NCI-H2171 (cell line): ENCODE measurements at places on chromosomes 3 and 15.

GRCh38 chr15:48433226-48433886 is 102.1 kb downstream of the DUT start:
- no peak for DNase-seq

DNA sequence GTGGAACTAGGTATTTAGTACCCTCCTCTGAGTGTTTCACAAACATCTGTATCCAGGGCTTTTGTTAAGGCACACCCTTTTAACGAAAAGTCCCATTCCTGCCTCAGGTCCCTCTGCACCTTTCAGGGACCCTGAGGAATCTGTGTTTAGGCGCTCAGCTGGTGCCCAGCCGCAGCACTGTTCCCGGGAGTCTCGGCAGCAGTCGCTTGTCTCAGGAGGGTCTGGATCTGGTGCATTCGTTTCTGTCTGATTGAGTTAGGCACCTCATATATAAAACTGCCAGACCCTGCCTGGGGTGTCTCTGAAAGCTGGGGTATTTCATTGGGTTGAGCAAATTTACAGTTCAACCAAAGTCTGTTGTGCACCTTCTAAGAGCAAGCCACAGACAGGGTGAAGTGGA is 162.8 kb upstream of the TOPAZ1 start:
- no peak for DNase-seq

- DNase-seq = peak; percentile 69
These were observed 75.0 kb downstream of the GABRB3 start for GRCh38 chr15:26697913-26698312.

DNA sequence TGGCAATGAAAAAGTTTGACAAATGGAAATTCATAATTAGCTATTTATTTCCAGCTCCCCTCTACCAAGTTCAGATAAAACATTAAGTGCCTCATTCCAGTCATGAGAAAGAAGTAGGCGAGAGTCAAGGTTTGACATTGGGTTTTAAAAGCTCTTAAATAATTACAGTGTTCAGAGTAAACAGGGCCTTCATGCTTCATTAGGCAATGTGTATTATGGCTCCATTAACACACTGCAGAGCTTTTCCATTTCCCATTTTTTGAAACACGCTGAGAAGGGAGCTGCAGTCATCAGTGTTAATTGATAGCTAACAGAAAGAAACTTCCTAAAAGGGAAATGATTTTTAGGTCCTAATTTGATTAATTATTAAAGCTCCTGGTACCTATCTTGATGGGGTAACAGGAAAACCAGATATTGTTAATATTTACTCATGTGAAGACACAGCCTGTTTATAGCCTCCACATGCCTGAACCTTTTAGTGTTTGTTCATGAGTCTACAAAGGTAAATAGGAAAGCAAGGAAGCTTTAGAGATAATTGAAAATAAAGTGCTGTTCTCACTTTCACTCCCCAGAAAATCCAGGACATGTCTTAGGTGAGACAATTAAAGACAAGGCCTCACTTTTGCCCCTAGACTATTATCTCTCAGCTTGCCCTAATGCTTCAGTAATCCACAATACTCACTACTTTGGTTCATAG is 28.7 kb downstream of the SST start:
- no peak for DNase-seq

DNA sequence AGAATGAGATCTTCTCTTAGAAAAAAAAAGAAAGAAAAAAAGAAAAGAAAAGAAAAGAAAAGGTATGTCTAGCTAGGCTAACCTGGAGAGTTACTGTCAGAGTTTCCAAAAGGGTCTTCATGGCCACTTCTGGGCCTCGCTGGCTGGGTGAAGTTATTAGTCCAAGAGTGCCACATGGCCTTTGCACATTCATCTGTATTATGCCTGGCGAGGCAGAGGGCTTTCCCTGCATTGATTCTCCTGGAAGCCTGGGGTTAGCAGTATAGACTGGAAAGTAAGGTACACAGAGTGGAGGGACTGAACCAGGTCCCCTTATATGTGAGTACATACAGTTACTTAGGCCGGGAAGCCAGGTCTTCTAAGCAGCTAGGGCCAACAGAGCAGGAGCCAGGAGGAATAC is 54.8 kb upstream of the CGNL1 start:
- DNase-seq = no peak

DNA sequence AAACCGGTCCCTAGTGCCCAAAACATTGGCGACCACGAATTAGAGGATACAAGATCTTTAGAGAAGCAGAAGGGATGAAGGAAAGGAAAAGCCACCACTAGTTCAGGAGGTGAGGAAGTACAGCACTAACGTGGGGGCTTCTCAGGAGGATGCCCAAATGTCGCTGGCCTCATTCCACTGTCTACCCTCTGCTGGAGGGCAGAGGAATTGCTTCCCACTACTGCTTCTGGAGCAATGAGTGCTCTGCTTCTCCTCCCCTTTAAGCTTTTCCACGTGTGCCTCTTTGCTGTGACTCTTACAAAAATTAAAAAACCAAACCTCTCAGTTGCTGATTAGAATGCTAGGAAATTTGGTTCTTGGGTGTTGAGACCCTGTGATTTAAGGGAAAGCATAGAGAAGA is 281.3 kb downstream of the CLSTN2 start:
- DNase-seq = no peak

DNA sequence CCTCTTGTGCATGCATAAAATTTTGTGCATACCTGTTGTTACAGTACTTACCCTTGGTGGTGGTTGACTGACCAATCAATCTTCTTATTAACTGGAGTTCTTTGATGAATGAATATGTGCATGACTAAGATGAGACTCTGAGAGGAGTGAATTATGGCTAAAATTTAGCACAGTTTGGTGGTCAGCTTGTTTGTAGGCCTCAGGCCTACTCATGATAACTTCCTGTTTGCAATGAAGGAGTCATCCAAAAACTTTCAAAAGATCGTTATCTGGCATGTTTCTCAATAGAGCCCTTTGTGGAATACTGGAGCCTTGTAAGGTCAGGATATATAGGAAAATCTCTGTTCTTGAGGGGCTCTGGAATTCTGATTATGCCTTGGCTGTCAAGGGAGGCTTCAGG is 66.5 kb downstream of the LEKR1 start:
- DNase-seq = no peak

DNA sequence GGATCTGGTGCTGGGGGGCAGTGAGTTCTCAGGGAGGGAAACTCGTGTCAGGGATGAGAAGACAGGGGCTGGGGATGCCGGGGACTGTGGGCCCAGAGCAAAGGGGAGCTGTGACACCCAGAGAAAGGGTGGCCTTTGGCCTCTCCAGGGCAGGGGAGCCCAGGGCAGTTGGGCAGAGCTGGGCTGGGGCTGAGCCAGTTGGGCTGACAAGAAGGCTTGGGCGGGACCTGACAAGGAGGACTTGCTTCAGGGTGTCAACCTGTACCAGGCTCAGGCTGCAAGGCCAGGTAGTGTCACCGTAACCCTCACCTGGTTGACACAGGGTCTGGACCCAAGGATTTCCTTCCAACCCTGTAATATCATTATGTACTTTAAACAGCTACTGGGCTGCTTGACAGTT is 13.2 kb upstream of the ANPEP start:
- DNase-seq = no peak

DNA sequence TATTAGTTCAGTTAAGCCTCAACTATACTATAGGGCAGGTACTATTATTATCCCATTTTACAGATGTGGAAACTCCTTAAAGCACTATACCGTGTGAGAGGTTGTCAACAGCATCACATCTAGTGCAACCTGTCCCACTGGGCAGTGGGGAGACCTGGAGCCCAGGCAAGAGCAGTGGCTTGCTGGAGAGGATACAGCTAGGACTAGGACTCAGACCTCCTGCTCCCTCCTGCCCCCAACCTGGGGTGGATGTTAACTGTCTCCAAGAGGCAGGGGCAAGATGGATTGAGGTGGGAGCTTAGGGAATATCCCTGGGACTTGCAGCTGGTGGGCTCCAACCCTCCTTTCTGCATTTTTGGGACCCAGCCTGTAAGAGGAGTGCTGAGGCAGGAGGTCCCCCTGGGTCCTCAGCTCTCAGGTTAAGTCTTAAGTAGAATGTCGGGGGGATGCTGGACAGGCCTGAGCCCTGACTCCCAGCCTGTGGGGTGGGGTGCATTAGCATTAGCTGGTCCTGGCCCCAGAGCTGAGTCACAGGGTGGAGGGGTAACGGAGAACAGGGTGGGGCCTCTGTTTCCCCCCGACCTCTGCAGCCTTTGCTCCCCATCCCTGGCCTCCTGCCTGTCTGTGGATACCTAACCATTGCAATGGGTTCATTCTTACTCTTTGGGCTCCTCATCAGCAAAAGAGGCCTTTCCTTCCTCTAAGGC is 6.6 kb downstream of the SNX33 start:
- DNase-seq = no peak

DNA sequence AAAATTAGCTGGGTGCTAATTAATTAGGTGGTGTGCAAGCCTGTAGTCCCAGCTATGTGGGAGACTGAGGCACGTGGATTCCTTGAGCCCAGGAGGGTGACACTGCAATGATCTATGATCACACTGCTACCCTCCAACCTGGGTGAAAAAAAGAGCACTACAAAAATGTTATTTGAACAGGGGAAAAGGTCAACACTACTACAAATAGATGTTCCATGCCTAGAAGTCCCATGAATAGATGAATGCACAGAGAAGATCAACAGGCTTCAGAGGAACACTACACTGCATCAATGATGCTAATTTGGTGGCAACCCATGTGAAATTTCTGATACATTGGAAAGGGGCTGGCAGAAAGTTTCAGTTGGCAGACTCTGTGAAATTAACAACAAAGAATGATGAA is 105.4 kb upstream of the FHIT start:
- DNase-seq = no peak

DNA sequence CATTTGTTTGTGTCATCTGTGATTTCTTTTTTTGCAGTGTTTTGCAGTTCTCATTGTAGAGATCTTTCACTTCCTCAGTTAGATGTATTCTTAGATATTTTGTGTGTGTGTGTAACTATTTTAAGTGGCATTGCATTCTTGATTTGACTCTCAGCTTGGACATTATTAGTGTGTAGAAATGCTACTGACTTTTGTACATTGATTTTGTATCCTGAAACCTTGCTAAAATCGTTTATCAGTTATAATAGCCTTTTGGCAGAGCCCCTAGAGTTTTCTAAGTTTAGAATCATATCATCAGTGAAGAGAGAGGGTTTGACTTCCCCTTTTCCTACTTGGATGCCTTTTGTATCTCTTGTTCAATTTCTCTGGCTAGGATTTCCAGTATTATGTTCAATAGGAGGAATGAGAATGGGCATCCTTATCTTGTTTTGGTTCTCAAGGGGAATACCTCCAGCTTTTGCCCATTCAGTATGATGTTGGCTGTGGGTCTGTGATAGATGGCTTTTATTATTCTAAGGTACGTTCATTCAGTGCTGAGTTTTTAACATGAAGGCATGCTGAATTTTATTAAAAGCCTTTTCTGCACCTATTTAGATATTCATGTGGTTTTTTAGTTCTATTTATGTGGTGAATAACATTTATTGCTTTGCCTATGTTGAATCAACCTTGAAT is 211.7 kb downstream of the MBNL1 start:
- DNase-seq = no peak

- DNase-seq = peak; percentile 17
These were observed 172.5 kb upstream of the TLE3 start for GRCh38 chr15:70269991-70270751.

GRCh38 chr3:169931747-169932520 is 20.6 kb downstream of the SAMD7 start:
- DNase-seq = no peak

GRCh38 chr15:46316024-46316423 is 681.2 kb downstream of the SQOR start:
- DNase-seq = no peak

GRCh38 chr15:49901996-49902684 is 216.9 kb downstream of the ATP8B4 start:
- DNase-seq = no peak

GRCh38 chr3:57893156-57893555 is 115.1 kb upstream of the FLNB start:
- no peak for DNase-seq

GRCh38 chr3:172616031-172616461 is 92.8 kb upstream of the TNFSF10 start:
- no peak for DNase-seq

- DNase-seq = no peak
These were observed 675 bp downstream of the PSMD6 start for GRCh38 chr3:64022451-64023186.

DNA sequence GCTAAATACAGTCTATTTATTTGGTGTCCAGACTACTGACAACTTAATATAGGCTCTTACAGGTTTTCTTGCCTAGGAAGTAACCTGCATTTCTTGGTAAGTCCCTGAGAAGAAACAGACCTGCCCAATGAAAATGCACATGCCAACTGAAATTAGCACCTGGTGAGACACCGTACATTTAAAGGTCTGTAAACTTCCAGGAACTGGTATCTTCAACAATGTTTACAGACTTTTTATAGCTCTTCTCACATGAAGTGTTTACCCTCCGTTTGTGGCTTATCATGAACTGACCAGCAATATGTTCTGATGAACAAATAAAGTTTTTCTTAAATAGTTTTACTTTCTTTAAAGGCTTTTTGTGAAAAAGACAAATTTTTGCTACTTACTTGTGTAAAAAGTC is 93.3 kb downstream of the PCCB start:
- no peak for DNase-seq

GRCh38 chr3:101976473-101976872 is 127.2 kb downstream of the NFKBIZ start:
- no peak for DNase-seq

DNA sequence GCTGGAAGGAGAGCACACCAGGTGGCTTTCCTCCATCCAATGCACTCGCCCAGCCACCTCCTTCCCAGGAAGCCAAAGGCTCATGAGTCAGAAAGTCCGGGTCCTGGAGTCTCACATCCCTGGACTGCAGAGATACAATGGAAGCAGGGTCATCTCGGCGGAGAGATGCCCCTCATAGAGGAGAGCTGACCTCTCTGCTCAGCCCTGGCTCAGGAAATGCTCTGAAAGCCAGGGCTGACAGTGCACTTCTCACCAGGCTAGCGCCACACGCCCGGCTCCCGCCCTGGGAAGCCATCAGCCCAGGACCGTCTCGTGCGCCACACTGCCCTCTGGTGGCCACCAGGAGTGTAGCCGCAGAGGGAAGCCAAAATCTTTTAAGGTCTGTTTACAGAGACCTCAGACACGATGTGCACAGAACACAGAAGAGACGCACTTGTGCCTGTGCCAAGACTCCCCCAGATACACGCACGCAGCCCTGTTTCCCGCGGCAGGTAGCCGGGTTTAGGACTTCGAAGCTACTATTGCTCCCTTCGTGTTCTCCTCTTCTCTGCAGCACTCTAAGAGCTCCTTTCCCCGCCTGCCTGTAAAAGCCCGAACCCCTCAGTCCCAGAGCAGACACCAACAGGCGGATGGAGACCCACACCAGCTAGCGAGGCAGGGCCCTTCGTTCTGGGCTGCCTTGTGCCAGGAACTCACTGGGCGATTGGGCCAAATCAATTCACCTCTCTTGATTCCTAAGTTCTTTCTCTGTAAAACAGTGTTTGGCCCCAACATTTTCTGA is 9.7 kb downstream of the NTRK3 start:
- DNase-seq = peak; percentile 55

- DNase-seq = no peak
These were observed 105.2 kb upstream of the DPPA4 start for GRCh38 chr3:109442531-109442930.

- DNase-seq = no peak
These were observed 123.1 kb downstream of the CHCHD6 start for GRCh38 chr3:126827121-126827520.
